ENCODE measurements at places on chromosomes 1 and 21.

DNA sequence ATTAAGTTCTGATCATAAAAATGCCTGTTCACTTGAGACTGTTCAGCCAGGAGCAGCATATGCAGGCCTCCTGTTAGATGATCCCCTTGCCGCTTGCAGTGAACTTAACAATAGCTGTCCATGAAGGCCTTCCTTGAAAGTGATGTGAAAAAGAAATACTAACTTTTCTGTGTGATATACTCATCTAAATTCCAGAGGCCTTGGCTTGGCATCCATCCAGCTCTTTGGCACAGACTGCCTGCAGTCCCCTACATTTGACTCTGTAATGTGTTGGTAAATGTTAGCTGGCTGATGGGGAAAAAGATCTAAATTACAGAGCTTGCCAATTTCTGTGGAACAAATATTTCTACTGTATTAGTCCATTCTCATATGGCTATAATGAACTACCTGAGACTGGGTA, 73.7 kb downstream of the KCNK2 start:
- no peak for DNase-seq

GRCh38 chr21:34927992-34928391, 121.1 kb downstream of the RUNX1 start:
- no peak for DNase-seq

DNA sequence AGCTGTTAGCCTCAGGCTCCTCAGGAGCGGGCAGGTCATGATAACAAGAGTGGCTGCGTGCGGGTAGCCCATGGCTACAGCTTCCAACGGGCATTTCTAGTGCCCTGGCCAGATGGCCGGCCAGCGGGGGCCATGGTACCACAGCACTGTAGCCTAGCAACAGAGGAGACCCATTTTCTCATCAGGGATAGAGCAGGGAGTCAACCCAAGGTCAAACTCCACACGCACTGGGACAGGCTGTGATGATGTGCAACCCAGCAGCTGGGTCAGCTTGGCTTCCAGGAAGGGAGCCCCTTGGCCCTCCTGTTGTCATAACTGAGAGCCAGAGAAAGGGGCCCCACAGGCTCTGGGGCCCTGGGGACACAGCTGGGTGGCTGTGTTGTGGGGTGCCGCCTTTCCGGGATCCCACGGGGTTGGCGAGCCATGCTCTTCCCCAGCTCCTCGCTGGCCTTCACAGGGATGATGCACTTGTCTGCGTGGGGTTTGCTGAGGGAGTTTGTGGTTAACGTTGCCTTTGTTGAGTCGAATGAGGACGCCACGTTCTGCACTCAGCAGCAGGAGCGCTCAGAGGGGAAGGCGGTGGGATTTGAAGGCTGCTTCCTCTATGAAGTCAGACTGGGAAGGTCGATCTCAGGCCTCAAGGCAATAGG, 46.3 kb downstream of the COL18A1 start:
- no peak for DNase-seq

- DNase-seq, result no peak
These were observed 13.8 kb downstream of the PDIK1L start for GRCh38 chr1:26125382-26125781.

- no peak for DNase-seq
These were observed 62.3 kb upstream of the FMN2 start for GRCh38 chr1:240029418-240029817.

- no peak for DNase-seq
These were observed 202.5 kb downstream of the FGGY start for GRCh38 chr1:59499273-59499942.

GRCh38 chr1:223129229-223129901, 13.7 kb downstream of the TLR5 start:
- peak; percentile 49 for DNase-seq

DNA sequence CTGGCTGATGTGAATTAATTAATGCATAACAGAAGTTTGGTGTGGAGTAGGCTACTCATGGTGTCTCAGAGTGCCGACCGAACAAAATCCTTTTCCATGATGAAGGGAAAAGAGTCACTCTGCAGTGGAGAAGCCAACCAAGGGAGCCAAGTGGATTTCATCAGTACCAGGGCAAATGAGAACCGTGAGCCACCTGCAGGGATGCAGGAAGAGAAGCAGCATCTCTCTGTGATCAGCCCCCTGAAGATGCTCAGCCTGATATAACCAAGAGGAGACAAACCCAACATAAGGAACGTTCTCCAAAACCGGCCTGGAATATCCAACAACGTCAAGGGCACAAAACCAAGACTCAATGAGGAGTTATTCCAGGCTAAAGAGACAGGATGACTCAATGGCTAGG, 13.4 kb upstream of the LAPTM5 start:
- DNase-seq, result no peak

DNA sequence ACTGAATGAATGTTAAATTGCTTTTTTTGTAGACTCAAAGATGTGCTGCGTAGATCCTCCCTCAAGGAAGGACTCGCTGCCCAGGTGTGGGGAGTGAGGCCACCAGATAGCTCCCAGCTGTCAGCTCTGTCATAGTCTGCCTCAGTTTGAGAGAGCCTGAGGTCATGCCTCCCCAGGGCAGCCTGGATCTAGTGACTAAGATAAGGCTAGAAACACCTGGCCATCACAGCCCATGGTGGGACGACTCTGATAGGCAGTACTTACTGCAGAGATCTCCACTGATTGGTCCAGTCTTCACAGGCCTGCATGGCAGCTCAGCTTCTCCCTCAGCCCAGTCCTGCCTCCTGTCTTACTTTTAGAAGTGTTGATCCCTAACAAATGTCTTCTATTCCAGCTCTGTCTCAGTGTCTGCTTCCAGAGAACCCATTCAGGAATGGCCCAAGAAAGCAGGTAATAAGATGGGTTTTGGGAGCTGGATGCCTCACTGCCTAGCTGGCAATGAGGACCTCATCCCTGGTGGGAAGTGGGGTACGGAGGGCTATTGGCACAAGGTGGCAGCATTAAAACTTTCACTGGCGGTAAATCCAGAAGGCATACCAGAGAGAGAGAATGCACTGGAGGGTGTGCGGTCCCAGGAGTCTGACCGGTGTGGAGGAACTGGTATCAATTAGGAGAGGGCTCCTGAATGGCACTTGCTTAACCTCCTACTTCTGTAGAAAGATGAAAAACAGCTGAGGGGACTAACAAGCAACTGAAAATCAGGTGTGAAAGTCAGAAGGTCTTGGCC, 55.3 kb upstream of the GPR37L1 start:
- DNase-seq, result no peak

GRCh38 chr1:175408986-175409385, 216.4 kb upstream of the KIAA0040 start:
- no peak for DNase-seq

DNA sequence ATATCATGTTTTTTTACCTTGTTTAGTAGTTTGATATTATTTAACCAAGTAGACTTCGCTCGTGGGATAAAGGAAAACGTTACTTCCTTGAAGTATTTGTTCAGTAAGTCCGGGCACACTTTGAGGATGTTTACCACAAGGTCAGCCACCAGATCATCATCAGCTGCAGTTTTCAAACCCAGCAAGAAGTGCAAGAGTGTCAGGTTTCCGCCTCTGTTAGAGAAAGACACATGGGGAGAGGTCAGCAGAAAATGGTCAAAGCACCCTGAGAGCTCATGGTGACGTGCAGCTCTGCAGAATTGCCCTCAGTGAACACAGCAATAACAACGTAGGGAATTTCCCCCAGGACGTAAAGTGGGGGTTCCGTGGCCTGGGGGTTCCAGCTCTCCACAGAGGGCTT, 24.4 kb downstream of the URB1 start:
- DNase-seq, result no peak

DNA sequence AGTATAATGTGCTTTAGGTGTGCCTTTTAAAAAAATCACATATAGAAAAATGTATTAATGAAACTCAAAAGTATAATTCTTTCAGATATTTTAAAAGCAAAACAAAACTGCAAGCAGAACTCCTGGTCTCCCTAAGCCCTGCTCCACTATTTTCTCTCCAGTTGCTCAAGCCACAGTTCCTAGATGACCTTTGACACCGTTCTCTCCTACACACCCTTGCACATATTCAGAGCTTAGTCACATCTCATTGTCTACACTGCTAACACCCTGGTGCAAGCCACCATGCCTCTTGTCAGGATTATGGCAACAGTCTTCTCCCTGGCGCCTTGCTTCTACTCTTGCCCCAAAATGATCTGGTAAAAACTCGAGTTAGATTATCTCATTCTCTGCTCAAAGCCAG, 50.2 kb upstream of the ROR1 start:
- DNase-seq, result no peak

GRCh38 chr1:2928366-2929325, 92.6 kb upstream of the ACTRT2 start:
- DNase-seq, result no peak

- peak; percentile 42 for DNase-seq
These were observed 120.3 kb downstream of the PPIAL4G start for GRCh38 chr1:148362626-148363438.

DNA sequence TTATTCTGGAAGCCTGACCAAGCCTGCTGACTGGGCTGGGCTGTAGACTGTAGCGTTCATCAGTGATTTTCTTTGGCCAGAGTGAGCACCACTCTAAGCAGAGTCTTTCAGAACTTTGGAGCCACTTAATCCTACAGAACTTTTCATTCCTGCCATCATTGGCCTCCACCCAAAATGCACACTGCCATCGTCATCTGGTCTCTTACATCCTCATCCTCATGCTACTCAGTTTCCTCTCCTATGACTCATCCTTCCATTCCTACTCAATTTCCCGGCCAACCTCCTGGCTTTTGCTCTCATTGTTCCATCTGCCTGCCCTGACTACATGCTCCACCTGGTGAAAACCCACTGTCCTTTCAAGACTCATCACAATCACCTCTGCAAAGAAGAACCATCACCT, 233.8 kb upstream of the USP25 start:
- DNase-seq, result no peak

- DNase-seq, result no peak
These were observed 456 bp downstream of the PTPN14 start for GRCh38 chr1:214550857-214551435.

GRCh38 chr1:175514387-175514953, 228.9 kb downstream of the TNR start:
- peak; percentile 10 for DNase-seq

DNA sequence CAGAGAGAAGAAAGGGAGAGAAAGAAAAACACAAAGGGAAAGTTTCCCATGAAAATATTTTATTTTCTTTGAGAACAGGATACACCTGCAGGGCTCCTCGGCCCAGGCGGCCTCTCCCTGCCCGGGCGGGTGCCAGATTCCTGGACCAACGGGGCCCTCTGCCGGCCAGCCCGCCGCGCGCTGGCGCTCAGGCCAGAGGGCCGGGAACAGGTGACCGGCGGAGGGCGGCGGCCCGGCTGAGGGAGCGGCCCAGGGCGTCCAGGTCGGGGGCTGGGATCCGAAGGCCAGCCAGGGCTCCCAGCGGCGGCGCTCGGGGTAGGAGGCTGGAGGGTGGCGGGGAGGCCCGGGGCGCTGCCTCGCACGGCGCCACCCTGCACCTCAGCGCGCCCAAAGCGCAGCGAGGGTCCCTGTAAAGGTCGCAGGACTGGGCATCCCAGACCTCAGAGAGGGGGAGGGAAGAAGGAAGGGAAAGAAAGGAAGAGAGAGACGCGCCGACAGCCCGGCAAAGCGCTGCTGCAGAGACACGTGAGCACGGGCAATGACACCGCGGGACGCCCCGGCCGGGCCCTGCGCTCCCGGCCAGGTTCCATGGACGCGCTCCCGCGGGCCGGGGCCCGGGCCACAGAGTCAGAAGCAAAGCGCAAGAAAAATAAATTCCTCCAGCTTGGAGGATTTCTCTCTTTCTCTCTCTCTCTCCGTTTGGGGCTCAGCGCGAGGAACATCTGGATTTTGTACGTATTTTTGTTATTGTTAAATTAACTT, 927 bp downstream of the WNT9A start:
- peak; percentile 34 for DNase-seq

- DNase-seq, result no peak
These were observed 67.6 kb downstream of the MAB21L3 start for GRCh38 chr1:116178837-116179236.

DNA sequence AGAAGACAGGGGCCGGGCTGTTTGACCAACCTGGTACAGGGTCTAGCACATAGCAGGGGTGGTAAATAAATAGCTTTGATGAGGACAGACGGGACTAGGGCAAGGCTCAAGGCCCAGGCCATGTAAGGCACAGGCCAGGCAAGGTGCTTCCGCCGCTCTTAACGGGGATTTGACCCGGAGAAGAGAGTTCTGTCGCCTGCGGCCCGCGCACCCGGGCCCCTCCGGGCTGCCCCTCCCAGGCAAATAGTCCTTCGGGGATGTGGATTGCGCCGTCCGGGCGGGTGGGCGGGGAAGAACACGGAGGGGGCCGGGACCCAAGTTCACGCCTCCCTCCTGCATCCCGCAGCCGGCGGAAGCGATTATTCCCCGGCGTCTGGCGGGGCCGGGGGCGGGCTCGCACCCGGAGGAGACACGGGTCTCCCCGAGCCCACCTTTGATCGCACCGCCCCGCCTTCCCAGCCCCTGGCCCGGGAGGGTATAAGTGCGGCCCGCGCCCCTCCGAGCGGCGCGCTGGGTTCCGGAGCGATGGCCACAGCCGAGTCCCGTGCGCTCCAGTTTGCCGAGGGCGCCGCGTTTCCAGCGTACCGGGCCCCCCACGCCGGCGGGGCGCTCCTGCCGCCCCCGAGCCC, at the start of gene MIXL1:
MIXL1 (plus strand) TSS at position 508 of the 629 bp plus-strand sequence; CDS start at position 526, 18 bp downstream.
- DNase-seq, result no peak

DNA sequence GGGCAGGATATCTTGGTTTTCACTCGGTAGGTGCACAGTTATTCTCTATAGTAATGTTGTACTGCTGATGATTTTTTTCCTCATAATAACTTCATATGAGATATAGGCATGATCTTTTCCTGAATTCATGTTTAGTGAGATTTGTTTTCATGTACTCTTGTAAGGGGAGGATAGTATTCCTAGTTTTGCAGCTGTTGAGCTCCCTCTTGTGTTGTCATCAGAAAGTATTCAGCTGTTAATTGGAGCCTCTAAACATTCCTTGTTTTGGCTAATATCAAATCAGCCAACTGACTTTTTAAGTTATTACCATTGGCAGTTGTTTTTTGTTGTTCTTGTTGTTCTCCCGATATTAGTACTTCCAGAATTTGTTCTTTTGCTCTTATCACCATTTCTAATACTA, 24.4 kb downstream of the OR10R2 start:
- DNase-seq, result no peak

DNA sequence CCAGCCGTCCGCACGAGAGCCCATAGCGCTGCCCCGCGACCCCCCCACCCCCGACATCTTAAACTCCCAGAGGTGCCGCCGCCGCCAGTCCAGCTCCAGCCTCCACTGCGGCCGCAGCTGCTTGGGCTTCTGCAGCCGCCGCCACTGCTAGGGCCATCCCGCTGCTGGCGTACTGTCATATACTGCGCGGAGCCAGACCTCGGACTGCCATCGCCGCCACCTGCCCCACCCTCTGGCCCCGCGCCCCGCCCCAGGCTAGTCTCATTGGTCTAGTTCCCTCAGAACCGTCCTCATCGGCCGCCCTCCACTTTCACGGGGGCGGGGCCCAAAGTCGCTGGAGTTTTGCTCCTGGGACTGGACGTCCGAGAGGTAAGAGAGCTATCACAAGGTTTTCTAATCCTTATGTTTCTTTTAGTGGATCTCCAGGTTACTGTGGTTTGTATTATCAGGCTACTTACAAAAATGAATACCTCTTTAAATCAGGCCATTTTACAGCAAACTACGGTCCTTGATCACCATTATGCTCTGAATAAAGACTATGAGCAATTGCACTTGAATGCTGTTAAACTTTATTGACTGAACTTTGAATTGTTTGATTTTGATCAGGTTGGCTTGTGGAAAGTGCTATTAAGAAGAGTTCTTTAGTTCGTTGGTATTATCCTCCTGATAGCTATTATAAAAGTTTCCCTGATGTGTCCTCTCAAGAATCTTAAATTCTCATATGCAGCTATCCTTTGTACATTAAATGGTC, 2.8 kb upstream of the CD1D start:
- peak; percentile 31 for DNase-seq

GRCh38 chr1:50196081-50196480, 87.4 kb downstream of the ELAVL4 start:
- no peak for DNase-seq

GRCh38 chr21:41043014-41043413, 124.9 kb upstream of the BACE2 start:
- no peak for DNase-seq
